Activated CD4-positive, alpha-beta T cell treated with anti-CD3 and anti-CD28 coated beads, Interleukin-2, amount 10 ng/mL, durations not matched to agents 7 days and 5 days (primary cell): ENCODE measurements at places on chromosomes 3 and 15.

DNA sequence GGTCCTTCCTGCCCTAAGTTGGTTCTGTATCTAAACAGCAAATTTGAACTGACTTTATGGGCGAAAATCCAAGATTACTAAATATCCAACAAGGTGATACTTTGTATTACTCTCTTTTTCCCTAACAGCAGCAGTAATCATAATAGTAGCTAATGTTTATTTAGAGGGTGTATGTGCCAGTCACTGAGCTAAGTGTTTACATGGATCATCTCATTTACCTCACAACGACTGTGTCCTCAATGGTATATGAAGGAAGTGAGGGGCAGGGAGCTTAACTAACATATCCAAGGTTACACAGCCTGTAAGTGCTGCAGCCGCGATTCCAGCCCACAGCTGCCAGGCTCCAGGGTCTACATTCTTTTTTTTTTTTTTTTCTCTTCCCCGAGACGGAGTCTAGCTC is 10.3 kb upstream of the LRRC34 start:
- no peak for DNase-seq

DNA sequence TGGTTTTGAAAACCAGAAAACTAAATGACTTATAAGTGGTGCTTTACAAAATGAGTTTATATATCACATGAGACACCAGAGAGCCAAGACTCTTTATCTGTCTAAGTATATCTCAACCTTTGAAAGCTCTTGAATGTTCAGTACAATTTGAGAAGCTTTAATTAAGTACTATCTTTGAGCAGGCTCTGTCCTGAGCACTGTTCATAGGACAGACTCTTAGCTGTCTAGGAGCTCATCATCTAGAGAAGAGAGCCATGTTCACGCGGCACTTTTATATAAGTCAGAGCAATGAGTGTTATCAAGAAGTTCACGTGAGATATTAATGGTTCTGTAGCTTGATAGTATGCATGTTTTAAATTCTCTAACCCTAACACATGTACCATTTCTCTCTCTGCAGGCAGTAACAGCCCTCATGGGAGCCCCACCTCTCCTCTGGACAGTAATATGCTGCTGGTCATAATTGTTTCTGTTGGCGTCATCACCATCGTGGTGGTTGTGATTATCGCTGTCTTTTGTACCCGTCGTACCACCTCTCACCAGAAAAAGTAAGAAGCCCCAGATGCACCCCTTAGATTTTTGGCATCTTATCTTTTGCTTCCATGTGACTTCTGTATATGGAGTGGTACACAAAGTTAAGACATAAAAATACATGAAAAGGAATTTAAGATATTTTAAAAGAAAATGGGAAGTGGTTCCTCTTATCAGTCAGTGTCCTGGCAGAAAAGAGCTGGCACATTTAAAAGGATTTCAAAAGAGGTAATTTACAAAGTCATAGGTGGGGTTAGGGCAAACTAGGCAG is 86.0 kb downstream of the HCN4 start:
- DNase-seq: no peak

GRCh38 chr15:78654272-78654671 is 13.3 kb upstream of the CHRNB4 start:
- no peak for DNase-seq

DNA sequence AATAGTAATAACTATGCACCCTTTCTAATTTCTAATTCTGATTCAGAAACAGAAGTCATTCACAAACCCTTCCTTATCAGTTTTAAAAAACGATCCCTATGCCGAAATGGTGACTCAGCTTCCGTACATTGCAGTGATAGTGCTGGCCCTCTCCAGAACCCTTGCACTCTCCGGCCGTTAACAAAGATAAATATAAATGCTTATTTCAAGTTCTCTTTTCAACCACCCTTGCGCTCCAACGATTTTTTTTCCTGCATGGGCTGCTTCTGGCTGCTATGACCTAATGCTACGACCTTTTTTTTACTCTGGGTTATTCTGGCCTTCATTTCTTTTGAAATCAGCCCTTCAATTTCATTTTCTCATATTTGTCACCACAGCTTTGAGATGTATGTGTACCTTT is 646.2 kb downstream of the NTRK3 start:
- no peak for DNase-seq

- DNase-seq: no peak
Observed at GRCh38 chr3:17831366-17831765, 88.9 kb upstream of the TBC1D5 start.

DNA sequence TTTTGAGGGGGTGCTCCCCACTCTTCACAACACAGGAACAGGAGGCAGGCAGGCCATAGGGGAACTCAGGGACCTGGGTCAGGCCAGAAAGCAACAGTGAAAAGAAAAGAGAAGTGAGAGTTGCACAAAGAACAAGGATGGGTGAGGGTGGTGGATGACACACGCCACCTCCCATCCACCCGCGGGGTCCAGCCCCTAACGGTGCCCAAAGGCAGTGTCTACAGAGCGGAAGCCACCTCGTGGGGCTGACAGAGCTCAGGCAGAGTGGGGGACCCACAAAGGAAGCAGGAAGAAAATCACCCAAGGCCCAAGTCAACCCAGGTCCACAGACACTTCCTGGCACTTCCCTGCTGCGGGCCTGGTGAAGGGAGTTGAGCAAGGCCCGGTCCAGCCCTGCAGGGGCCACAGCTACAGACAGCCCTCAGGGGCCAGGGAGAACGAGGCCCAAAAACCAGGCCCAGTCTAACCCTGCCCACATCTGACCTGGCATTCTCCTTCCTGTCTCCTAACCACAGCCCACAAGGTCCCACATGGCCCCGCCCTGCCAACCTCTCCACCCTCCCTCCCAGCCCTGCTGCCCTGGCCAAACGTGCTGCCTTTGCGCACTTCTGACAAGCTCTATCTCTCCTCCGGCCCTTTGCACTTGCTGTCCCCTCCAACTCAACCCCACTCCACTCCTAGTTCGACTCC is 5.9 kb downstream of the NUP210 start:
- peak; percentile 78 for DNase-seq

GRCh38 chr3:167650459-167650858 is 3.3 kb downstream of the WDR49 start:
- no peak for DNase-seq

DNA sequence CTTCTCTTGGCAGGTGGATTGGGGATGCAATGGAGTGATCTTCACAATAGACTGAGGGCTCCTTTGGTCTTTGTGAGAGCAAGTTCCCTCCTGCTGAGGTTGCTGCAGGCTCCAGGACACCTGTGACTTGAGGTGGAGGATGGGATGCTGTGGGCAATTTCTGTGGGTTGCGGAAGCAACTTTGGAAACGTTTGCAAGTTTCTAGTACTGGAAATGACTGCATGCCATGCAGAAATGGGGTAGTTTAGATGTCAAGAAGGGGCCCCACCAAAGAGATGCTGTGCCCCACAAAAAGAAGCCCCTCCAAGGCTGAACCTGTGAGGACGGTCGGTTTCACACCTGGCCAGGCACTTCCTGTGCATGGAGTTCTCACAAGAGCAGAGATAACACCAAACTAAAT is 80.4 kb upstream of the XCR1 start:
- DNase-seq: no peak

DNA sequence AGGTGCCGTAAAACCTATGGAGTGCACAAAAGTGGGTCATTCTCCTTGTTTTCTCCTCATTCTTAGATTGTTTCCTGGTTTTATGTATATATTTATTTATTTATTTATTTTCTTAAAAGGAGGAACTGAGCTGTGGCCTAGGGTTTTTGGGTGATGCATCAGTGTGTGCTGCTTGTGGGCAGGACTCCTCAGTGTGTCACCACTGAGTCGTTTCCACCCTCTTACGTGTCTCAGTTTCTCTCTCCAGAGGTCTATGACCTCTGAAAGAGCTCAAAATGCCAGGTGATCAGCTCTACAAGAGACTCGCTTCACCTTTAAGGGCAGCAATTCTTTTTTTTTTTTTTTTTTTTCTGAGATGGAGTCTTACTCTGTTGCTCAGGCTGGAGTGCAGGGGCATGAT is 72.9 kb downstream of the CD200 start:
- no peak for DNase-seq

- DNase-seq: no peak
Observed at GRCh38 chr3:140420621-140421357, 257.1 kb upstream of the TRIM42 start.

DNA sequence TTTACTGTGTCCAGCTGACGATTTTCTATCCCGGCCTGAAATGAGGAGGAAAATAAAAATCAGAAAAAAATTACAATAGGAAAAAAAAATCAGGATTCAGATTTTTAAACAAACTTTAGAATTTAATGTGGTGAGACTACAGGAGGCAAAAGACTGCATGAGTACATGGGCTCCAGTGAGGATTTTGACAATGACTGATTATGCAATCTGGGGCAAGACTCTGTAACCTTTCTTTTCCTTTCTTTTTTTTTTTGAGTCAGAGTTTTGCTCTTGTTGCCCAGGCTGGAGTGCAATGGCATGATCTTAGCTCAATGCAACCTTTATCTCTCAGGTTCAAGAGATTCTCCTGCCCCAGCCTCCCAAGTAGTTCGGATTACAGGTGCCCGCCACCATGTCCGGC is 29.9 kb downstream of the SPG11 start:
- DNase-seq: no peak

DNA sequence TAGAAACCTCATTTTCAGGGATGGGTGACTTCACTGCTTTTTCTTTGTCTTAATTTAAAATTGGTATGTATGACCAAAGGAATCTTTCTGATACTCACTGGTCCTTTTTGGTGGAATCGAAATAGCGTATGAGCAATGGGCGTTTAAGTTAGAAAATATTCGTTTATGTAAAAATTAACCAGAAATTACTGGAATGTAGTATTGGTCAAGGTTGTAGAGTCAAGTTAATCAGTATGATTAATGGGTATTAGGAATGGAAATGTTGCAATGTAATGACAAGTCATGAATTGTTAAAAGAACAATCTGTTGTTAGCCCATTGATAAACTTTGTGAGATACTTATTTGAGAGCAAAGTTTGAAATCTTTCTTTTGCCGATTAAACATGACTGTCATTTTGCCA is 36.9 kb downstream of the AKAP13 start:
- no peak for DNase-seq

- no peak for DNase-seq
Observed at GRCh38 chr3:134708671-134709070, 57.8 kb upstream of the KY start.

- DNase-seq: no peak
Observed at GRCh38 chr15:48447058-48447457, 115.8 kb downstream of the DUT start.

GRCh38 chr3:126350502-126351085 is 6.6 kb downstream of the KLF15 start:
- DNase-seq: no peak

- no peak for DNase-seq
Observed at GRCh38 chr3:124230998-124231397, 239.1 kb upstream of the ROPN1 start.

DNA sequence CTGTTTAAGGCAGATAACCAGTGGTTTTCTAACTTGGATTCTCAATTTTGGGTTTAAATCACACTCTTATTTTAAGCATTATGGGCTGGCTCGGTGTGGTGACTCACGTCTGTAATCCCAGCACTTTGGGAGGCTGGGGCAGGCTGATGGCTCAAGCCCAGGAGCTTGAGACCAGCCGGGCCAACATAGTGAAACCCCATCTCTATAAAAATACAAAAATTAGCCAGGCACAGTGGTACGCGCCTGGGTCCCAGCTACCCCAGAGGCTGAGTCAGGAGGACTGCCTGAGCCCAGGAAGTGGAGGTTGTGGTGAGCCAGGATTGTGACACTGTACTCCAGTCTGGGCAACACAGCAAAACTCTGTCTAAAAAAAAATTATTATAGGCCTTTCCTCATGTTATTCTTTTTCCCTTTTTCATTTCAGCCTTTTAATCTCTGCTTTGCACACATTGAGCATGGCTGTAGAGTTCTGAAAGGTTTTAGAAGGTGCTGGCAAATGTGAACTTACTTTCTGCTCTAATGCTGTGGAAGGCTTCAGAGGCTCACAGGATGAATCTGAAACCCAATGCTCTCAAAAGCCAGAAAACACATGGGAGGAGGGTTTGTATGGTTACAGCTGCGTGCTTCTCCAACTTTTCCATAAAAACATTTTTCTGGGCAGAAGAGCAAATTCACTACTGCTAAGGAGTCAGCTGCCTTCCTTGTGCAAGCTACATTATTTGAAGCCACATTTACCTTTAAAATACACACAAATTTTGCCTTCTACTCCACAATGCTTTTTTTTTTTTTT is 32.5 kb downstream of the CHAC1 start:
- no peak for DNase-seq

DNA sequence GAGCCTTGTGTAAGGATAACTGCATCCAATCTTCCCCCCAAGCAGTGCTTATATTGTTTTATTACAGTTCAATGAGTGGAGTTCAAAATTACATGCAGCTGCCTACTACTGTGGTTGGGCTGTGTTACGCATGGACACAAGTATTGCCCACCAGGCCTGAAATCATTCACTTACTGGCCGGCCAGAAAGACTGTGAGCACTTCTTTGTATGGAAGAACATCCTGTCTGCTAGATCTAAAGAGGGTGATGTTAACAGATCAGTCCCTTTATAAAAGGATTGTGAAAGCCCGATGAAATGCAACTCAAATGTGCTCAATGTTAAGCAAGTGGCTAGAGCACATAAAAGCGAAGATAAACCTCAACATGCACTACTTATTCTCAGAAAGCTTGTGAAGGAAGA is 132.5 kb downstream of the FOXP1 start:
- no peak for DNase-seq

DNA sequence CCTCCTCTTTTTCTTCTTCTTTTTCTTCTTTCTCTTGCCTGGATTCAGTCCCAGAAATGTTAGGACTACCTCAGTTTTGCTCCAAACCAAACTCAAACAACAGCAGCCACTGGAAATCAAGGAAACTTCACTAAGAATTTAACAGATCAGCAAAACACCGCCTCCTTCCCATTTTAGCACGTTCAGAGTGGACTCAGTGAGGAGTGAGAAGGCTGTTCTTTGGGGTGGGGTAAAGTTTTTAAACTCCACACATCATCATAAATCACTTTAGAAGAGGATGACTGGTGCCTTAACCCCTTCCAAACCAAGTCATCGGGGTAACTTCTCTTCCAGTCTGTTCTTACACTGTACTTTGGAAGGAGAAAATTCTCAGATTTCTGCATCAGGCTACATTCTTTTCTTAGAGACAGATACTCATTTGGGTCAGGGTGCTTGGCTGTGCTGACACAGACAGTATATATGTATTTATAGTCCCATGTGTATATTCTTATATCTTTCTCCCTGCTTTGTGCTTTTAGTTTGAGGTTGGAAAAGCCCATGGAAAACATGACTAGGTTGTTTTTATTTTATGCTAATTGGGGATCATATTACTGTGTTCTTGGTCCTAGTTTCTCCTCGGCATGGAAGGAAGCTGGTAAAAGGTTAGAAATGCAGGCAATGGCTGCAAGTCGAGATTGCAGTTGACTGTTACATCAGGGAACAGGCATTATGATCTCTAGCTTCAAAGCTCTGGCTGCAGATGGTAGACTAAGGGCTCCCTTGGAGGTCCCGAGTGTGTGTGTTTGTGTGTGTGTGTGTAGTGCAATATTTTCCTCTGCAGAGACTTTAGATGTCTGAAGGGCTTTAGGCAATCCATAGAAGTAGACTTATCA is at the start of gene CCDC80:
Gene CCDC80, minus strand, starts transcription at position 214 of the 872 bp plus-strand sequence. CDS start 1,238 bp downstream, outside the sequence.
- DNase-seq: no peak

DNA sequence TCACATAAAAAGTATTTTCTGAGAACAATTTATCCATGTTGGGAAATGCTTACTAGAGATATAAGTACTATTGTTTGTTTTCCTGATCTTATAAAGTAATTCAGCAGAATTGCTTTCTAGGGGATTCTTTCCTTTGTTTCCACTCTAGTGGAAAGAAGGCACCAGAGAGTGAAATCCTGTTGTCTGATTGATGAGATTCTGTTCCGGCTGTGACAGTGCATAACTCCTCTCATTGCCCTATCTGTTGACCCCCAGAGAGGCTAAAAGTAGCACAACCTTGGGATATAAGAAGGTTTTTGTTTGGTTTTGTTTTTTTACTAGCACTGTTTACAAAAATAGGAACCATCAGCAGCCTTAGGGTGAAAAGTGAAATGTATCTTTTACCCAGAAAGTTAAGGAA is 114.1 kb downstream of the ALCAM start:
- DNase-seq: no peak
